ENCODE measurements at places on chromosomes 3 and 15.

GRCh38 chr3:55000953-55001352, 73.1 kb upstream of the LRTM1 start:
- no peak for DNase-seq

- DNase-seq, result peak; percentile 47
These were observed 374.2 kb downstream of the PLCL2 start for GRCh38 chr3:17258823-17259436.

- no peak for DNase-seq
These were observed 4.9 kb upstream of the PCYT1A start for GRCh38 chr3:196292286-196292923.

DNA sequence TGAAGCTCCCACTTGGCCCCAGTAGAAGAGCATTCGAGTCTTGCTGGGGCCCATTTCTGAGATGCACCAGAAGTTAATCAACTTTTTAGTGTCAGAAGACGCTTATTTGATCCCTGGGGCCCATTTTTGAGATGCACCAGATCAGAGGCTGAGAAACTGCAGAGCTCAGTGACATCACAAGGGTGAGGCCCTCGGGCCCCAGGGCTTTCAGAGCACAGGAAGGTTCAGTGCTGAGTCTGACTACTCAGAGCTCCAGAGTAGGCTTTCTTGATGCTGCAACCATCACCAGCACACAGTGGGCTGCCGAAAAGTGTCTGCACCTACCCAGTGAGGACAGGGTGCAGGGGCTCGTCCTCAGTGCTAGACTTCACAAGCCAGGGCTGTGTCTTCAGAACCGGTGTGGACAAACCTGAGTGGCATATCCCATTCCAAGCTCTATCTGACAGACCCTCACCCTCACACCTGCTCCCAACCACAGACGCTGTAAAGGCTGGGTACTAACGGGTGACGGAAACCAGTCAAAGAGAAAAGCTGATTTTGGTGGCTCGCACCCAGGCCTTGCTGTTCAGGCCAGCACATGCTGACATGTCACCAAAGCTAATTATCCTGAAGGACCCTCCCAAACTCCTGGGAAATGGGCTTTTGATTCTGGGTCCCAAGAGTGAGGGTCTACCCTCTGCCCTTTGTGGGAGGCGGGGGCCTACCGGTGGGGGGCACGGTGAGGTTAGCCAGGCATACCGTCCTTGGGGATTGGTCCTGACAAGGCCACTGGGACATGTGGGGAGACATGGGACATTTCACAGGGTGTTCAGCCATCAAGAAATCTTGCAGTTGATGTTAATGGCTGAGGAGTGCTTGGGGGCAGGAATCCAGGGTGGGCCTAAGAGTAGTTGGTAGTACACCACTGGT, 83.0 kb downstream of the PDCD6IP start:
- DNase-seq, result no peak

DNA sequence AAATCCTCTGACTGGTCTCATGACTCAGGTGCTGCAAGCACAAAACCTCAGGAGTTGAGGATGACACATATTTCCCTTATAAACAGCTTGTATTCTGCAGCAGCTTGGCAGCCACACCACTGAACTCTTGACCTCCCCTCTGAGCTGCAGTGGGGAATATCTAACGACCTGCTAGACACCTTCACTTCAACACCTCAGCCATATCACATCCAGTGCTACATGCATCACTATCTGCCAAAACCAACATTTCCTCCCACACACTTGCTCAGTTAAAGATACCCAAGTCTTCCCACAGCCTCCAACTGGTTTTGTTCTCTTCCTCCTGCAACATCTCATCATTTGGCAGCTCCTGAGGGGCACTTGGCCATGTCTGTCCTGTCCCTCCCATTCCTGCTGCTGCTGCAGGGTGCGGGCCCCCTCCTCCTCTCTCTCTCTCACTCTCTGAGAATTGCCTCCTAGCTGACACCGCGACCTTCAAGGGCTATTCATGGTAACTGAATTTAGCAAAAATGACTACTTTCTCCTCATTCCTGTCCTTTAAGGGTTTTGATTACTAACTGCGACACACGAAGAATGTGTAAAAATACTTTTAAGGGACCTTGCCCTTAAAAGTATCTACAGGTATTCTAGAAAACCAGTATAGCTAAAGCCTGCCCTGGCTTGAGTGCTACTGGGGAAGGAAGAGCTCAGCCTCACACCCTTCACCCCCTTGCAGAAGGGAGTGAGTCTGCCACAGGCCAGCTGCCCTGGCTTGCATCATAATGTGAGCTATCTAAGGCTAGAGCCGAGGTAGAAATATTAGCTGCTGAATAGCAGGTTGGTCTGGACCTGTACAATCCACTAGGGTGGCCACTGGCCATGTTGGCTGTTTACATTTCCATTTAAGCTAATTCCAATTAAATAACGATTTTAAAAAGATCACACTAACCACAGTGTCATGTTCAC, 5.0 kb upstream of the CCR9 start:
- no peak for DNase-seq

DNA sequence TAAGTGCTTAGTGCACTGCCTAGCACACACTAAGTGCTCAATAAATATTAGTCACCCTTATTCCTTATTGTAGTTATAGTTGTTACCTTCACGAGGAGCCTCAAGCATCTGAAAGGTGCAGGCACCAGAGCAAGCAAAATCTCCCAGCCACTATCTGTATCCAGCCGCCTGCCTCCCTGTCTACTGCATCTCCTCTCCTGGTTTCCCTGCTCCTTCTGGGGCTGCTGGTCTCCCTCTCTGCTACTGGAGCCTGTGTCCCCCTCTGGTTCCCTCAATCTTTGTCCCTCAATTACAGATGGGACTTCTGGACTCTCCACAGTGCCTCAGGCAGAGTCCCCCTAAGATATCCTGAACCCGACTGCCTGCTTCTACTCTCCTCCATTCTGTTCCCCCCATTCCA, 18.8 kb downstream of the MYL3 start:
- DNase-seq, result no peak

DNA sequence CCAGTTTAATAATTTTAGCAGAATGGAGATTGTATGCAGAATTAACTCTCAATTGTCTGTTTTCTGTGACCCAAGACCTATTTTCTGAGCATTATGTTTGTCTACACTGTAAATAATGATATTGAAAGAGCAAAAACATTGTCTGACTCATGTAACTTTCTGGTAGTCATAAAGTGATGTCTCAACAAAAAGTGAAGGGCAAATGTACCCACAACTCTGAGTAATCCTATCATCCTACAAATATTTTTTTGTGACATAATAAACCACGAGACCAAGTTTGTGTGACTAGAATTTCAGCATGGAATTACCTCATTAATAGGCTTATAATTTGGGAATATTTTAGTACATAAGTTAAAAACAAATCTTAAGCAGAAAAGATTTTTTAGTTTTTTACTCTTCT, 15.4 kb upstream of the ABHD10 start:
- no peak for DNase-seq

DNA sequence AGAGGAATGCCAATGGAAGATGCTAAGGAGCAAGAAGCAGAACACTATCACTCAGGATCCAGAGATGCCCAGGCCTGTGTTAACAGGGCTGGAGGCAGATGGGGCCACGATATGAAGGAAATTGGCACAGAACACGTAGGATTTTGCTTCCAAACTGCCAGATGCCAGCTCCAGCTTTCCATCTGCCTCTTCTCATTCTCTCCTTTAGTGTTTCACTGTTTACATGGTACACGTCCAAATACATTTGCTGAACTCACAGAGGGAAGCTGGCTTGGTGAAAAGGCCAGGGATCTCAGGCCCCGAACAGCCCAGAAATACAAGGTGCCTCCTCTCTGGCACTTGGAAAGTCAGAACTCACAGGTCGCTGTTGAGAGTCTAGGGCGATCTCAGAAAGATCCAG, 187.0 kb downstream of the NTRK3 start:
- no peak for DNase-seq

DNA sequence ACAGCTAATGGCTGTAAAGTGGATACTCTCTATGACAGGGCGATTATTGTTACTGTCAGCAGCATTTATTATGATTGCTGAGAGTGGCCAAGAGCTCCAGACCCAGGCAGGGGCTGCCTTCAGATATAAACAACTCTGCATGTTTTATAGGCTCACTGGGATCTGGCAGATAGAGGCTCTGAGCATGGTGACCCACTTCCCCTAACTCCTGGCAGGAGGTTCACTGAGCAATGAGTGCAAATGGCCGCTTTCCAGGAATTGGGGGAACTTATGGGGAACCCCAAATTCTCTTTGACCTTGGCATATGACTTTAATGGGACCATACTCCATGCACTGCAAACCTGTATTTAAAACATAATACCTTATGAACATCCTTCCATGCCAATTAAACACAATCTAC, 59.0 kb downstream of the SCN5A start:
- DNase-seq, result no peak

DNA sequence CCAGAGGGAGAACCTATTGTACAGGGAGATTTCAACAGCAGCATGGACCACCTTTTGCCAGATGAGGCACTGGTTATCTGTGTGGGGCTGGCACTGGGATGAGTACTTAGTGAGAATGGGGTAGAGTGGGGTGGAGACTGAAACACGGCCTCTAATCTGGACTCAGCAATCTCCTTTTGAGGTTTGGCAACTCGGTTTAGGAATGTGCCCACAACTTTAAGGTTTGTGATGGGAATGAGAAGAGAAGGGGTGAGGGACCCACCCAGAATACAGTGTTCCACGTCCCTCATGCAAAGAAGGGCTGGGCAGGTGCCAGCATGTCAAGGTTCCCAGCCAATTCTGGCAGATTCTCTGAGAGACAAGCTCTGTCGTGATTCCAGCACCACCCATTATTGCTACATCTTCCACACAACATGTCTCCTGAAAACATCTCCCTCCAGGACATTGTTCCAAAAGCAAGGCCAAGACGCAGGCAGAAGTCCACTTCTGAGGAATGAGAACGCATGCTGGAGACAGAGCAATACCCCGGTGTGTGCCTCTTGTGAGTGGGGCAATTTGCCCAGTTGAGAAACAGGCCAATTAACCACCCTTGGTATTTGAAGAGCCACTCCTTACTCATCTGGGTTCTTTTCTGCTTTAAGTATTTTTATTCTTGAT, 37.5 kb upstream of the CCR4 start:
- DNase-seq, result no peak

DNA sequence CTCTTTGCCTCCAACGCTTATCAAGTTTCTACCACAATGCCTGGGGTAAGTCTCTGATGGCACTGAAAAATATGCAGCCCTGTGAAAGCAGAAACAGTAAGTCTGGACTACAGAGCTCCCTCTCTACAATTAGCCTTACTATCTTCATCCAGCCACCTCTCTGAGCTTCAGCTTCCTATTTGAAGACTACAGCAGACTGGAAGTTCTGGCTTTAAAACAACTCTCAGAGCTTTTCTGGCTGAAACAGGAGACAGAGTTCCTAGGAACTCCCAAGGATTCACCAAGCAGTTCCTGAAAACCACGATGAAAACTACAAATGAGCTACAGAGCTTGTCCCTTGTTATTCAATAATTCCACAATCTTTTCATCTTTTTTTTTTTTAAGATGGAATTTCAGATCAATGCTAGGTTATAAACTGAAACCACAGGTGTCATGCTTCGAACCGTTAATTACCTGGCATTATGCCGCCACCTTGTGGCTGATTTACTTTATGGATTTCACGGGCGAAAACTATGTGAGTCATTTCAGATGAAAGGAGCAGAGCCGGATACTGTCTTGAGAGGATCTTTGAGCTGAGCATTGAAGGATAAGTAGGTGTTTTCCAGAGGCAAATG, 3.9 kb downstream of the CRYGS start:
- DNase-seq, result peak; percentile 86

DNA sequence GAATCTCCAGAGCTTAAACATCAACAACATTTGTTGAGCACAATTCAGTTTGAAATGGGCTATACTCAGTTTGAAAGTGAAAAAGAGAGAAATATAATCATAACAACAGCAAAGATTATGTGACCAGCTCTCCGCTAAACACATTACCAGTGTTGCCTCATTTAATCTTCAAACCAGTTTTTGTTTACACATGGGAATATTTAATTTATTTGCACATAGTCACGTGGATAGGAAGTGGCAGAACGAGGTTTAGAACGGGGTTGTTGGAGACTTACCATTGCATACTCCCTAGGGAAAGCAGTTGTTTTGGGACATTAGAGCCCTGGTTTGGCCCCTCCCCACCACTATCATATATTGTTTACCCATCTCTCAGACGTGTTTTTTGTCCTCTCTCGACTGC, 77.2 kb downstream of the IL1RAP start:
- DNase-seq, result no peak

- no peak for DNase-seq
These were observed 1090.0 kb downstream of the OTOL1 start for GRCh38 chr3:162586591-162586990.

GRCh38 chr3:86774082-86774691, 216.8 kb downstream of the VGLL3 start:
- DNase-seq, result peak; percentile 63

- no peak for DNase-seq
These were observed 225.6 kb downstream of the ADAMTS9 start for GRCh38 chr3:64462203-64462602.

GRCh38 chr3:143329567-143330211, 210.1 kb downstream of the CHST2 start:
- DNase-seq, result no peak

DNA sequence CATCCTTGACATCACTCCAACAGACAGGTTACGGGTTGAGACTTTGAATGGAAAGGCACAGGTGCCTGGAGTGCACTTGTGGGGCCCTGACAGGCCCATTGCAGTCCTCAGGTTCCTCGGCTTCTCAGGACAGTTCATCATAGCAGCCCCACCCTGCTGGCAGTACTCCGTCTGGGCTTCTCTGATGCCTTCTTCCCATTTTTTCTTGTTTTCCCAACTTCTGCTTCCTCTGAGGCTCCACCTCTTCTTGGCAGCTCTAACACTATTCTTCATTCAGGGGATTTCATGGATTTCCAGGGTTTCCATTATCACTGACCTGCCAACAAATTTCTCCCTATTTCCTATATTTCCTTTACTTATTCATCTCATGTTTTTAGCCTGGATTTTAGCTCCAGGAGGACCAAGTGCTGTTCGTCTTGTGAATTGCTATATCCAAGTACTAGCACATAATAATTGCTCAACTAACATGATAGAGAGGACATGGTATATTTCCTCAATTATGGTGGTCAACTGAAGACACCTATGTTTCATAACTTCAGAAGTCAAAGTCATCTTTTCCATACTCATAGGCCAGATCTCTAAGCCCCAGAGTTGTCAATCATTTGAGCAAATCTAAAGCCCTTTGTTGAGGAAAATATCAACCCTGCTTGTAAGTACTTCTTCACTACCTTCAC, 16.2 kb downstream of the NCEH1 start:
- no peak for DNase-seq

DNA sequence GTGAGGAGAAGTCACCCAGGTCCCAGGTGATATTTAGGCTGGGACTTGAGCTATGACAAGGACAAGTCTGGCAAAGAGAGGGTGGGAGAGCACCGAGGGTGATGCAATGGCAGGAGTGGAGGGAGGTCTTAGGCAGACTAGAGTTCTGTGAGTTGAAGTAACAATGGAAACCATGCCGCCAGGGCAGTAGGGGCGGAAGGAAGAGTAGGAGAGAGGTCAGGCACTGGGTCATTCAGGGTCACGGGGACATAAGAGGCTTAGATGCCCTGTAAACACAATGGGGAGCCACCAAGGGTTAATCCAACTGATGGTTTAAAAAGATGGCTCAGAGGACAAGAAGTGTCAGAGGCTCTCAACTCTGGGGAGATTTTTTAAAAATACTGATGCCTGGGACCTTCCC, 199.7 kb upstream of the LRTM1 start:
- DNase-seq, result no peak

GRCh38 chr3:147699175-147699838, 290.1 kb downstream of the ZIC1 start:
- DNase-seq, result peak; percentile 33

Data from A673 (cell line).